Stimulated activated CD4-positive, alpha-beta T cell treated with anti-CD3 and anti-CD28 coated beads, TNF-alpha, amount 100 ng/mL, for 48 hours (primary cell): ENCODE measurements at places on chromosomes 13 and 19.

DNA sequence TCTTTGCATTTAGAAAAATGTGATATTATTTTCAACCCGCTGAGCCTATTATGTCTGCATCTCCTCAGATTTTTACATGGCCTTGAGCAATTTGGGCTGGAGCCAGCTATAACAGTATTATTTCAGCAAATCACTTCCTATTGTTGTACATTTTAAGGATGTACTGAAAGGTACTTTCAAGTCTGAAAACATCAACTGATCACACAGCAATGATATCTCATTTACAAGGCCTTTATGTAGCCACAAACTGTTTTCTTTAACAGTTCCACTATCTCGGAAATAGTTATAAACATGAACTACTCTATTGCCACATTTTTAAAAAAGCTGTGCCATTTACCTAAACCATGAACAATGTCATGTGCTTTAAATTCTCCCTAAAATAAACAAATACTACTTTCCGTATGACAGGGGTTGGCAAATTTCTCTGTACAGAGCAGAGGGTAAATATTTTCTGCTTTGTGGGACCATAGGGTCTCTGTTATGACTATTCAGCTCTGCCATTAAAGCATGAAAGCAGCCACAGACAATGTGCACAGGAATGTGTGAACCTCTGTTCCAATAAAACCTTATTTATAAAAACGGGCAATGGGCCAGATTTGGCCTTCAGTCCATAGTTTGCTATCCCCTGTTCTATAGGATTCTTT, 560.4 kb downstream of the GPC6 start:
- no peak for DNase-seq

DNA sequence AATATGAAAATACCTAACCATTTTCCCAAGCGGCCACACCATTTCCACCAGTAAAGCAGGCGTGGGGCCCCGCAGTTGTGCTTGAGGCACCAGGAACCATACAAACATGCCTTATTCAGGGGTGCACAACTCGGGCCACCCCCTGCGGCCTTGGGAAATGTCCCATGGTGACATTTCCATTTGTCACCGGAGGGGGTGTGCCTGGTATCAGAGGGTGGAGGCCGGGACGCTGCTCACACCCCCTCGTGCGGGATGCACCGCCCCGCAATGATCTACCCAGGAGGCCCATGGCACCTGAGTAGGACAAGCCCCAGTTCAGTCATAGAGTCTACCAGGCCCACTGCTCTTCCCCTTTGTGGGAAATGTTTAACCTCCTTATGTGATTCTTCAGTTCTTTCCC, 218.8 kb downstream of the TEX29 start:
- DNase-seq: no peak

DNA sequence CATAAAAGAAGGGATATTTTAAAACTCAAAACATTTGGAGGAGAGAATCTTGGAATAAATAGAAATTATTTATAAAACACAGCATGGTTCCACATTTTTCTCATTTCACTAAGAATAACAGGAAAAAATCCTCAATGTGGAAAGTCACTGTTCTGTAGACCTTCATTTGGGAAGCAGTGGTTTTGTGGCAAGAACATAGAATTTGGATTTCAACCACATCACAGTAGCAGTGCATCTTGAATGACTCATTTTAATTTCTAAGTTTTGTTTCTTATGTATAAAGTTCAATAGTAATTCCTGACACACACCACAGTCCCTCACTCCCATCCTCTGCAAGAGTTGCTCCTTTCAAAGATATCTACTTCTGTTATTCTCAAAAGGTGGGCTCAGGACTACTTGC, 264.0 kb downstream of the ENOX1 start:
- no peak for DNase-seq

GRCh38 chr19:15294561-15294990, 37.8 kb downstream of the BRD4 start:
- DNase-seq: no peak

DNA sequence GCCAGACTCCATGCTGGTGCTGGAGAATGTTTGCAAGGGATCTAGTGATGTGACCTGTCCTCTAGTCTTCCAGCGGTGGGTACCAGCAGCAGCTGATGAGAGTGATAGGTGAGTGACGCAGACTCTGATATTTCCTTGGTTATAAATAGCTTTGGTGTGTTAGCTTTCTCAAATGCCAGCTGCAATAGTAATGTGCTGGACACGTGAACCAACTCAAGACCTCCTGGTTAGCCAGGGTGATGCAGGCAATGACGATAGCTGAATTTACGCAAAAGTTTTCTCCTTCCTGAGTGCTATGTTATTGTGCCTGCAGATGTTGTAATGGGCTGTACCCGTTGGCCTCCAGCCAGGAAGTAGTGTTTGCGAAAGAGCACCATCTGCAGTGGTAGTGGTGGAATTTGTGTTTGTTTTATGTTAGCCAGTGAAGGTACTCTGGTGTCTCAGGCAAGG, 129.5 kb downstream of the CYSLTR2 start:
- no peak for DNase-seq
